ENCODE measurements at places on chromosomes 2 and 18.

- no peak for DNase-seq
Measured at GRCh38 chr2:166117491-166117890, 10.3 kb downstream of the SCN1A start.

DNA sequence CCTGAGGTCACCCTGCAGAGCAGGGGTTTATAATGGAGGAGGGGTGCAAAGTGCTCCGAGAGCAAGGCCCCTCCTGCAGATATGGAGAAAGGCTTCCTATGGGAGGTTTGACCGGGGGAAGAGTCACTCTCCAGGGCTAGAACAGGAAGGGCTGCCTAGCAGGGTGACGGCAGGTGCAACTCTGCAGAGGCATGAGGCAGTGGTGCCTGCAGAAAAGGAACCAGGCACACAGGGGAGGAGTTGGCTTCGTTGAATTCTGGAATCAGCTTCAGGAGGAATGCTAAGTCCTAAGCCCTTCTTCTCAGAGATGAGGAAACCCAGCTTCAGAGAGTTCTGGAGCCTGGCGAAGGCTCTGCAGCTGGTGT, 17.5 kb upstream of the HPCAL1 start:
- no peak for DNase-seq

DNA sequence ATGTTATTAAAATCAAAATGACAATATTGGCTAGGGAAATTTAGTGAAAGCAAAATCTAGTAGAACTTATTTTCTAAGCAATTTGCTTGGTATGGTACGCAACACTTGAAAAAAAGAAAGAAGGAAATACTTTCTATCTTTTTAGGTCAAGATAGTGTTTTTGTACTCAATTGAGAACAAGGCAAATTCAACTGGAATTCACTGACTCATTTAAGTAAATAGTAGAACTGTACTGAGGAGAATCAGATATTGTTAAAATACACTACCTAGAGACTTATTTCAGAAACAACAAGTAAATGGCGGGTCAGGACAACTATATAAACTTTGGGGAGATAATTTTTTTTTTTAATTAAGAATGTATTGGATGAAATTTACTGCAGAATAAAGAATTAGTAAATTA, 18.9 kb downstream of the ZRANB3 start:
- no peak for DNase-seq

DNA sequence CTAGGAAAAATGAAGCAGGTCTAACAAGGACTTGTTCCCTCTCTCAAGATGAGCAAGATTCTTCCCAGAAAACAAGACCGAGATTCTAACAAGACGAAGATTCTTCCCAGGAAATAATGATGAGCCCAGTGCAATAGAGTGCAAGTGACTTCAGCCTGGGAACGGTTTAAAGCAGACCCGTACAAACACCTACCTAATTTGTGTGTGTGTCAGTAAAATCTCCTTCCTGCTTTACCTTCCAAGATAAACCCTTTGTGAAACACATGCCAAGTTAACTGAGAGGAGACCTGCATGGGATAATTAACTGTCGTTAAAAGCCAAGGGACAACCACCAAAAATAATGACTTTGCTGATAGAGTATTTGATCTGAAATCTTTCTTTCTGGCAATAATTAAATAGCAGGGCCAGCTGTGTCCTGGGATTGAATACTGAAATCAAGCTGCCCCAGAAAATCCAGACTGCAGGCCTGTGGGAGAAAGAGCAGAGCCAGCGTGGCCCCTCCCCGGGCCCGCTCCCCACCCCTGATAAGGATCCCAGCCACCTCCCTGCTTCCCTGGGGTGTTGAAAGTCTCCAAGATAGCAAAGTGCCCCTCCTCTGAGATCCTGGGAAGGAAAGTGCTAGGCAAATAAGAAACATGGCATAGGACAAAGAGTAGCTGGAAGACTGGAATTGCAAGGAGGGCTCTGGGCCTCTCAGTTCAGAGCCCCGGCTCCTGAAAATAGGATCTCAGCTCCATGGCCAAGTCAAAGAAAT, 145.5 kb downstream of the CYP26B1 start:
- no peak for DNase-seq

GRCh38 chr18:3051718-3052410, 38.9 kb upstream of the LPIN2 start:
- DNase-seq = no peak

DNA sequence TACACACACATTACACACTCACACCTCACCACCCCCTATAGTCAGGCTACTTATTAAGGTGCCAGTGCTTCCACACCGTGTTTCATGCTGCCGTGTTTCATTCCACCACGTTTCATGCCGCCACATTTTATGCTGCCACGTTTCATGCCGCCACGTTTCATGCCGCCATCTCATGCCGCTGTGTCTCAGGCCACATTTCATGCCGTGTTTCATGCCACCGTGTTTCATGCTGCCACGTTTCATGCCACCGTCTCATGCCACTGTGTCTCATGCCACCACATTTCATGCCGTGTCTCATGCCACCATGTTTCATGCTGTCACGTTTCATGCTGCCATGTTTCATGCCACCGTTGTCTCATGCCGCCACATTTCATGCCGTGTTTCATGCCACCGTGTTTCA, 65.1 kb downstream of the MBOAT2 start:
- no peak for DNase-seq
